ENCODE measurements at places on chromosomes 5 and 9.

DNA sequence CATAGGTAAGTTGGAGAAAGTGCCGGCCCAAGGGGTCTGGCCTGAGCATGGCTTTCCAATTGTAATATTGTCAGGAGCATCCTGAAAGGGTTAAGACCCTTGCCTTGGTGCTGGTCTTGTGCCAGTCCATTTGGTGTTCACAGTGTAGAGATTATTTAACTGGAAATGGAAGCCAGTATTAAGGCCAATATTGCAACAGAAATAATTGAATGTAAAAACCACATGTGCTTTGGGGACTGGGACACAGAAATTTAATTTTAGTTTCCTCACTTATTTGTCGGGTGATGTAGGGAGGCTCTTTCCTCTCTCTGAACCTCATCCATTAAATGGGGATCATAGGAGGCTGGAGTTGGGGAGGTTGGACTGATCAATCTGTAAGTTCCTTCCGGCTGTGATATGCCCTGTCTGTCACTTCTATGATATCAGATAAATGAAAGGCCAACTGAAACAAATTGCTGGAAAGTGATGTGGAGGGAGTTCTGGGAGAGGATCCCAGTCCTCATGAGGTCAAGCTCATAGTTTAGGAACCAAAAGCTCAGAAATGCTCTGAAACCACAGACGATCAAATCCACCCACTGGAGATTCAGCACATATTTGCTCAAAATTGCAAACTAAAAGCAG, 54.8 kb upstream of the COL15A1 start:
- DNase-seq: no peak

GRCh38 chr9:8234316-8234715, 434.7 kb upstream of the DMAC1 start:
- no peak for DNase-seq

DNA sequence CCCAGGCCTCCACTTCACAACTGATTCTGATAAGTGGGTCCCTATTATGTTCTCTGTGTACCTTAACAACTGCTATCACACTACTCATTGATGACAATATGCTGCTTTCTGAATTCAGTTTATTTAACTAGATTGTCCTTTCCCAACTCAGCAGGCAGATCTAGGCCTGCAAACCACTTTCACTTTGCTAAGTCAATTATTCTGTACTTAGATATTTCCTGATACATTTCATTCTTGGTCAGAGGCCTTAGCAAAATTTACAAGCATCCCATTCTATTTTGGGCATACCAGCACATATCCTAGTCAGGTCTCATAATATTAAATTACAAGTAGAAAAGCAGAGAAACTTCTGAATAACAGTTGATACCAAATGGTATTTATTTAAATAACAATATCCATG, 235.7 kb upstream of the HAPLN1 start:
- no peak for DNase-seq

DNA sequence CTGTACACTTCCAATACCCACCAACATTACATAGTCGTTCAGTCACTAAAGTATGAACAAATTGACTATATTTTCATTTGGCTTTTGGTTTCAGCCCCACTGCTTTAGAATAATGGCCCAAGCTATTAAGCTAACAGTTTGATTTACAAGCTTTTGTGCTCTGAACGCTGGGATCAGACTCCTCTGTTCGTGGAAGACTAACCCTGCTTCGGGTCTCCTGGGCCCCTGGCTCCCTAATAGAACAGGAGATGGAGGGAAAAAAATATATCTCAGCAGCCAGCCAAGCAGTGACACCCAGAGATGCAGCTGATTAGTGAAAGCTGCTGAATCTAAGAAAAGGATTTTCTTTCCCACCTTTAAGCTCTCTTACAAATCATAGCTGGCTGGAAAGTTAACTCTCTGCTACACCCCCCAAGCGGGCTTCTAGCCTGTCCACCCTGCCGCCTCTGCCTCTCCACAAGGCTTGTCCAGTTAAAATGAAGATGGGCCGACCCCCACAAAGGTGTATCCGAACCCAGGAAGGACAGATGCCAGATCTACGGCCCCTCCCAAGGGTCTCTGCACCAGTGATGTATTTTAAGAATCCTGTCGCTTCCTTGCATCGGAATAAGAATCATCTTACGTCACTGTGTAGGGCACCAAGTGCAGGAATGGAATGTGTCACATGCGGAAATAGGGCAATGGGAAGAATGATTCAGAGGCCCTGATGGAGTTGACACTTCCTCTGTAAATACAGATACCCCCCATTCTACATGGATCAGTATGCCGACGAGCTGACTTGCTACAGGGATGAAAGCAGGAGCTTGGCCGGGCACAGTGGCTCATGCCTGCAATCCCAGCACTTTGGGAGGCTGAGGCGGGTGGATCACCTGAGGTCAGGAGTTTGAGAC, 33.4 kb upstream of the BARHL1 start:
- DNase-seq: no peak

GRCh38 chr9:89933578-89933977, 328.8 kb downstream of the GADD45G start:
- DNase-seq: no peak

DNA sequence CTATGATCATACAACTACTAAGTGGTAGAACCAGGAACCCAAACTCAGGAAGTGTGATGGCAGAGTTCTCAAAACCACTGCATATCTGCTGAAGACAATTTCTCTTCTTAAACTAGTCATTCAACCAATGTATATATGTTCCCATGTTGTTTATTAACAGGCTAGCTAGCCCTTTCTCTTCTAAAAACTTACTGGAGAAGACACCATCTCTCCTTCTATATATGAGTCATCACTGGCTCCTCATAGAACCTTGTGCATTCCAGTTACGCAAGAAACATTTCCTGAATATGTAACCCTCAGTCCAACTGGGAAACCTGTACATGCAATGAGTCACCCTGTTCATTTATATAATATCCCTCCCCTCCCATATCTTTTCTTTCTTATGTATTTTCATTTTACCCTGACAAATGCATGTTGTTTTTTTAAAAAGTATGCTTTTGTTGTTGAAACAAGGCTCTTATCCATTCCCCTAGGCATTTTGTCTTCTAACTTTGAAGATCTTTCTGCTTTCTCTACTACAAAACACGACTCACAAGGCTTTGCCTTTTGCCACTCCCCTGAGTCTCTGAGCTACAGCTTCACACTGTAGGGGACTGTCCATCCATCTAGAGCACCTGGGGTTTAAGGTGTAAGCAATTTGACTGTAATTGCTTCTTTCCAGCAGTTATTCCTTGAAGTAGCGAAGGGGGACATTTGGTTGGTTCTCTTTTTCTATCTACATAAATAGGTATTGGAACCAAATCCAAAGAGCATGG, 119.5 kb downstream of the ANXA1 start:
- DNase-seq: peak; percentile 81

GRCh38 chr5:169950333-169950732, 30.0 kb downstream of the INSYN2B start:
- no peak for DNase-seq

DNA sequence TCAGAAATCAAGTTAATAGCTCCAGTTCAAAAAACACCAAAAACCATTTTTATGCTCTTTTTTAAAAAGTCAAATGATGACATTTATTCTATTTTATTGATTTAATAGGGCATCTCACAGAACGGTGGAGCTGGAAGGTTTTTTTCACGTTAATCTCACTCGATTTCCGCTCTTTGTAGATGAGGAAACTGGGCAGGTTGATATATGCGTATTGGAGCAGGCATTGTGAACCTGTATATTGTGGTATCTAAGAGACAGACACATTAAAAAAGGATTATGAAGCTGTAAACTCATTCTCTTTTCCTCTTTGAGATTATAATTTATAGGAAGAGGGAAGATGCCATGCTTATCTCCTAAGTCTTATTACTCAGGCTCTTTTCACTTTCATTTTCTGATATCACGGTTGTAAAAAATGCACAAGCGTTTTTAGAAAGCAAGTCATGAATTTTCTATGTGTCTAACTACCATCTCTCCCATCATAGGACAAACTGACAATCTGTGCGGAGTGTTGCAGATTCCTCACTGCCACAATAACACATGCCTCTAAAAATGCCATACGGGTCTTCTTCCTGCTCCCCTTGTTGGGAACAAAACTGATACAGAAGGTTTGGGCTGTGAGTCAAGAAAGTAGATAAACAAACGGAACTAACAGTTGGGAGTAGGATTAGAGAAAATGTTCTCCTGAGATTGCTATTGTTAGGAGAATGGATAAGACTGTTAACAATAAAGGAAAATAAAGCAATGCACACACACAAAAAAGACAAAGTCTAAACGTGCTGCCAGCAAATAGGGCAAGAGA, 1997.7 kb downstream of the MAT2B start:
- DNase-seq: no peak

DNA sequence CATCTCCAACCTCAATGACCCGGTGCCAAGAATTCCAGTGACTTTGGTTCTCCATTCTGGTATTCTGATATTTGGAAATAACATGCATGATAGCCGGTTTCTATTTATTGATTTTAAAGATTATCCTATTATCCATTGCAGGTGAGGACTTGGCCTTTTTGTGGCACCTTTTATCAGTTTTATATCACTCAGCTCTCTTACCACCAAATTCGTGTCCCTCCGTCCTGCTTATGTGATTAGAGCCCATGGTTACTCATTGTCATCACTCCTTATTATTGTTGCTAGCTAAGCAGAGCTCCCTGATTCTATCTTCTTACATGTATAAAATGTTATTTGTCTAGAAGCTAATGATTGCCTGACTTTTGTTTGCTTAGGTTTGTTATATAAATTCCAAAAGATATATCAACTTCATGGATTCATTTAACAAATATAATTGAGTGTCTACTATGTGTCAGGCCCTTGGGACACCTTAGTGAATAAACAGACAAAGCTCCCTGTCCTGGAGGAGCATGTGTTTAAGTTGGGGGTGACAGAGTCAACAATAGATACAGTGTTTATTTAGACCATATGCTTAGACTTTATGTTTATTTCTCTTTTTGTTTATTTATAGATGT, 138.2 kb downstream of the ADAMTS16 start:
- no peak for DNase-seq

DNA sequence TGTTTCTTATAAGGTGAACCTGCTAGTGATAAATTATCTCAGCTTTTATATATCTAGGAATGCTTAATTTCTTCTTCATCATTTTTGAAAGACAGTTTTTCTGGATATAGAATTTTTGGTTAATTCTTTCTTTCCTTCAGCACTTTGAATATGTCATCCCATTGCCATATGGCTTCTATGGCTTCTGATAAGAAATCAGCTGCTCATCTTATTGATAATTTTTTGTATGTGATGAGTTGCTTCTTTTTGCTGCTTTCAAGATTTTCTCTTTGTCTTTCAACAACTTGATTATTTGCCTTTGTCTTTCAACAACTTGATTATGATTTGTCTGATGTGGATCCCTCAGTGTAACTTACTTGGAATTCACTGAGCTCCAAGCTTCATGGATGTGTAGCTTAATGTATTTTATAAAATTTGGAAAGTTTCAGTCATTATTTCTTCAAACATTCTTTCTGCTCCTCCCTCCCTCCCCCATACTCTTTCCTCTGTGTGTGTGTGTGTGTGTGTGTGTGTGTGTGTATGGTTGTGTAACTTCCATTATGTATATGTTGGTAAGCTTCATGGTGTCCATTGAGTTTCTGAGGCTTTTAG, 243.9 kb downstream of the TLE1 start:
- no peak for DNase-seq

DNA sequence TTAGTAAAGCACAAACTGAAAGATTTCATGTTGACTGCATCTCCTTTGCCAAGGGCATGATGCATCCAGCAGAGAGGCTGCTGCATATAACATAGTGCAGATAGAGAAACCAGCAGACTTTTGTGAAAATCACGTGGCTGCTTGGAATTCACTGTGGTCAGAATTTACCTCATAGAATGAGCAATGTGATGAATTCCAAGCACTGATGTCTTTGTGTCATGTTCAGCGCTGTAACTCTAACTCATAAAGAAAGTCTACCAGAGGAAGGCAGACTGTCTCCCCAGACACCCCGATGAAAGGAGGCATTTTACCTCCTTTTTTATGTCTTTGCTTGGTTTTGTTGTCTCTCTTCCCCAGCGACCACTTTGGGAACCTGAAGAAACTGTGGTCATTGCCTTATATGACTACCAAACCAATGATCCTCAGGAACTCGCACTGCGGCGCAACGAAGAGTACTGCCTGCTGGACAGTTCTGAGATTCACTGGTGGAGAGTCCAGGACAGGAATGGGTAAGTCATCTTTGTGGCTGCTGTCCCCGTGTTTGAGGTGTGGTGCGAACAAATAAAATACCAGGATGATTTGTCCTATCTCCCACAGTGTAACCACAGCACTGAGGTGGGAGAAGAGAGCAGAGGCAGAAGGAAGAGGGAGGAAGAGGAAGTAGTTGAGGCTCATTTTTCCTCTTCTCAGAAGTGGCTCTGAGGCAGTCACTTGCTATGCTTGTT, 42.0 kb downstream of the ITK start:
- DNase-seq: peak; percentile 36

- no peak for DNase-seq
These were observed 7.8 kb upstream of the LCN1 start for GRCh38 chr9:135513351-135513846.

DNA sequence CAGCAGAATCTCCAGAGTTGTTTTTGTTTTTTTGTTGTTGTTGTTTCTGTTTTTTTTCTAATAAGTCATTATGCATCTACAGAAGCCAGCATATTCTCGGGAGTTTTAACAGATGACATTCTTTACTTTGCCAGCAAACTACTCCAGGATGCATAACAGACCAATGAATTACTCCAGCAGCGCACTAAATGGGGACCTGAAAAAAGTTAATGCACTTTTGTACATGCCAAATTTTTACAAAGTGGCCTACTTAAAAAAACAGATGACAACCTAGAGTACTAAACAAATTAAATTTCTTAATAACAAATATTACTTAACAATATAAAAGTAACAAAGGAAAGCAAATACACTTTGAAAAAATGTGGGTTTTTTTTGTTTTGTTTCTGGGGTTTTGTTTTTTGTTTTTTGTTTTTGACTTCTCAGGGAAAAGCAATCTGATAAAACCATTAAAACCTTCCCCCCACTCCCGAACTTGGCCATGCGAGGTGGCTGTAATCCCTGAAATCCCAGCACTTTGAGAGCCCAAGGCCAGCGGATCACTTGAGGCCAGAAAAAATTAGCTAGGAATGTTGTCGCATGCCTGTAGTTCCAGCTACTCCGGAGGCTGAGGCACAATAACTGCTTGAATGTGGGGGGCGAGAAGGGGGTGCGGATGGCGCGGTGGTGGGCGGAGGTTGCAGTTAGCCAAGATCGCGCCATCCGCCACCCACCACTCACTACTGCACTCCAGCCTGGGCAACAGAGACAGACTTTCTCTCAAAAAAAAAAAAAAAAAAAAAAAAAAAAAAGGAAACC, 352.4 kb downstream of the CETN3 start:
- no peak for DNase-seq

GRCh38 chr9:127650518-127650917, 38.4 kb downstream of the STXBP1 start:
- DNase-seq: no peak

GRCh38 chr9:135442075-135442474, 37.5 kb upstream of the PPP1R26 start:
- DNase-seq: no peak

- no peak for DNase-seq
These were observed 122.5 kb downstream of the LHFPL2 start for GRCh38 chr5:78526049-78526525.
